ENCODE measurements at places on chromosomes 11 and 22.

DNA sequence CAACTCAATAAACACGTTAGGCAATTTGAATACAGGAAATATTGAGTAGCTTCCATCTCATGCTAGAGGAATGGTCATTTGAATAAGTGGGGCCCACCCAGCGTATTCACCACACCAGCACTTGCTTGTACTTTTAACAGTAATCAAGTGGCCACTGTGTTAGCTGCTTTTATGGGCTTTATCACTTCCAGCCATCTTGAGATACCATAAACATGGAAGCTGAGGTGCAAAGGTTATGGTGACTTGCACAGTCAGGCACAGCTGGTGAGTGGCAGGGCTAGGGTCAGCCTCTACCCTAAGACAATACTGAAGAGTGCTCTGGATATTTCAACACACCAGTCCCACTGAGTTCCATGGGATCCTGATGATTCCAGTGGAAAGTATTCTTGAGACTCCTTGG, 6.7 kb downstream of the JOSD1 start:
- no peak for DNase-seq

DNA sequence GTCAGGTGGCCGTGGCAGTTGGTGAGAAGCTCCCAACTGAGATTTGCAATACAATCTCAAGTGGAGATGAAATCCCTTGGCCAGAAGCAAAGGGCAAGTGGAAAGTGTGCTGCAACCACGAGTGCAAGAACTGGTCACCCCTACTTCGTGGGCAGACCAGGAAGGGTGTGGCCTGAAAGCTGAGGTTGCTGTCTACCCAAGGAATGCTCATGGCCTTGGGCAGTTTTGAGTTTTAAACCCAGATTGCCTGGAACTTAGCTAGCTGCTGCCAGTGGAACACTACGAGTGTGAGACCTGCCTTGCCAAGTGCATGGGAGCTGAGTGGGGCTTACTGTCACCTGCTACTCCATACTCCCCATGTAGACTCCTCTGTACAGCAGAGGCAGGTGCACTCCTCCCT, 113.3 kb upstream of the FAT3 start:
- DNase-seq, result no peak

DNA sequence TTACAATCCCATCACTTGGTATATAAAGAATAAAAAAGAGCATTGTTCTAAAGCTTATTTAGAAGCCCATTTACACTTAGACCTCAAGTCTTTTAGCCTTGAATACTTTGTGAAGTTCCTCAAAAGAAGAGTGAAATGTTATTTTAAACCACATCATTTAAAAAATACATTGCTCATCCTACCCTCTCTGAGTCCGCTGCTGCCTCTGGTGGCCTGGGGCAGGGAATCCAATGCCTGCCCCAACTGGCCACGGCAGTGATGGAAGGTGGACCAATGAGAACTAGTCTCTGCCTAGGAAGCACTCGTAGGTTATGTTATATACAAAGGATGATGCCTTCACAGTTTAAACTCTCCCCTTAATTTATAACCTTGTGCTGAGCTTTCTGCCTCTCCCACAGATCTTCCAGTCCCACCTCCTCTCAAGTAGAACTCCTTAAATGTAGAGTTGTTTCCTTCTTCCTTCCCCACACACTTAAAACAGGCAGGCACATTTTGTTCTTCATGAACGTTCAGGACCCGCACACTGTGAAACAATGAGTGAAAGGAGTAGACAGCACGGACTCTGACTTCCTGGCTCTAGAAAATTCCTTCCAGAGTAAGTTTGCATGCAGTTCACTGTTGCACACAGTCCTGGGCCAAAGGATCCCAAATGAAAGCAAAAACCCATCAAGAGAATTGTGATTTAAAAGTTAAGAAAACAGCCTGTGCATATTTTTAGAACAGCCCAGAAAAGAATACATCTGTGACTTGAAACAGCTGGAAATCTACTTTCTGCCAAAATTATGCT, 167.8 kb downstream of the RRAS2 start:
- no peak for DNase-seq

DNA sequence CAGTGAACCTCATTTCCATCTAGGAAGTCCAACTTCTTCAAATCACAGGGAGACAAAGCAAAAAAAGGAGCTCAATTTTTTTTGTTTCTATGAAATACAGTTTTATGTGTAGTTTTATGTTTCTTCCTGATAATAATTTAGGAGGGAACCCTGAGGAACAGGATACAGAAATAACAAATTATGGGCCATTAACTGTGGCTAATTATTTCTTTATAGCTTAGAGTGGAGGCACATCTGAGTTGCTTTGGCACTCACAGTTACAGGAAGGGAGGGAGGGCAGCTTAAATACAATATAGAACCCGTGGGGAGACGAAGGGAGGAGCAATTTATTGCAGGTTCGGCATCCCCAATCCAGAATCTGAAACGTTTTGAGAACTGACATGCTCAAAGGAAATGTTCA, 37.1 kb upstream of the HORMAD2 start:
- DNase-seq, result no peak

- DNase-seq, result no peak
These were observed 6.7 kb upstream of the SF1 start for GRCh38 chr11:64784813-64785581.

- no peak for DNase-seq
These were observed 122.2 kb downstream of the C11orf58 start for GRCh38 chr11:16860617-16861016.

GRCh38 chr11:112300094-112300786, 39.6 kb upstream of the PLET1 start:
- DNase-seq, result no peak

DNA sequence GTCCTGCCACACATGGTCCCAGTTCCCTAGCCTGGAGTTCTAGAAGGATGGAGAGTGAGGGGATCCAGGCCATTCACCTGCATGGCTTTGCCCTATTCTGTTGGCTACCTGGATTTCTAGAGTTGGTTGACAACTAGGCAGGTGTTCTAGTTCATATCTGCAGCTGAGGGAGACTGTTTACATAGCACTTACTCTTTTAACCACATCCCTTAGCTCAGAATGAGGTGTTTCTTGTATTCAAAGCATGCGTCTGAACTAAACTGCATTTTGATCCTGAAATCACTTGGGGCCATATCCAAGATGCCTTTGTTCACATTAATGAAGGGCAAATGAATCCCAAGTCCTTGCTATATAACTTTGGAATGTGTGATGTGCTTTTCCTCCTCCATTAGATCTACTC, 60.9 kb downstream of the SYT13 start:
- no peak for DNase-seq

DNA sequence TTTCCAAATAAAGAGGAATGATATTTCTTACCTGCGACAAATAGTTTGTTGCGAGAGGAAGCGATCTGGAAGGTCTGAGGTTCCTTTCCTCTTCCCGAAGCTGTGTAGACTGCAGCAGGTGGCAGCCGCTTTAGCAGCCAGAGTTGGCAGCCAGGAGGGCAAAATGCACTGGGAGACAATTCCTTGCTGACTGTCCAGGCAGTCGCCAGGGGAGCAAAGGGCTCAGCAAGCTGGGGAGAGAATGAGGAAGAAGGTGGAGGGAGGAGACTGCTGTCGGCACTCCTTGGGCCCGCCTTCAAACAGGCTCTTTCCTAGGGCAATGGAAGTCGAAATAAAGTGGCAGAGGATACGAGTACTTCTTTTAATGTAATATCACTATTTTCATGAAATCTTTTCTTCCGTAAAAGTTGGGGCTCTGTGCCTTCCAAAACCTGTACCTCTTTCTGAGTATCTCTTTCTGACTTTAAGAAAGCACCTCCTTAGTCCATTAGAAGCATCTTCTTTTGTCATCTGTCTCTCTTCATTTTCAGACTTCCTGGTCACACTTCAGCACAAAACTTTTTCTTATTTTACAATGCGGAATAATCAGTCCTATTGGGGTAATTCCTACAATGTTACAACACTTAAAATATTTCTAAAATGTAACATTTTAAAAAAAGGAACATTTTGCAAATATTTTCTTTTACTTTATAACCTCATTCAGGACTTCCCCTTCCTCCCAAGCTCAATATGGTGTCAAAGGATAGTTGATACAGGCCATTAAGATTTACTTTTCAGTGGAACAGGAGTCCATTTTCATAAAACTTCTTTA, at the start of gene IL18:
IL18 (minus strand) TSS at position 220 of the 811 bp plus-strand sequence. CDS start 9,041 bp downstream, outside the sequence.
- no peak for DNase-seq

- no peak for DNase-seq
These were observed 96.1 kb downstream of the MAML2 start for GRCh38 chr11:96246718-96247552.

DNA sequence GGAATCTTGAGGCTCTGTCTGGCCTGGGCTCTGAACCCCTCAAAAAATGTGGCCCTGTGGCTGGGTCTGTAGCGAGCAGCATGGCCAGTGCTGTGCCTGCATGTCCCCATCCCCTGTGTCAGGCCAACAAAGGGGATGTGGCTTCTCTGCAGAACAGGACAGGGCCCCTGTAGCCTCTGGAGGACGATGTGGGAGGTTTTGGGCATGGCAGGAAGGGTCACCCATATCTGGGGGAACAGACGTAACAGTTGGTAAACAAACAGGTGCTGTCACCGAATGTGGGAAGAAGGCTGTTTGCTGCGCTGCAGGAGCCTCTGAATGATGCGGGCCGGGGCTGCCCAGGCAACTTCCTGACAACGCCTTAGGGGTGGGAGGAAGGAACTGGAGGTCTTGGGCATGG, 35.0 kb downstream of the LRP5 start:
- DNase-seq, result no peak

DNA sequence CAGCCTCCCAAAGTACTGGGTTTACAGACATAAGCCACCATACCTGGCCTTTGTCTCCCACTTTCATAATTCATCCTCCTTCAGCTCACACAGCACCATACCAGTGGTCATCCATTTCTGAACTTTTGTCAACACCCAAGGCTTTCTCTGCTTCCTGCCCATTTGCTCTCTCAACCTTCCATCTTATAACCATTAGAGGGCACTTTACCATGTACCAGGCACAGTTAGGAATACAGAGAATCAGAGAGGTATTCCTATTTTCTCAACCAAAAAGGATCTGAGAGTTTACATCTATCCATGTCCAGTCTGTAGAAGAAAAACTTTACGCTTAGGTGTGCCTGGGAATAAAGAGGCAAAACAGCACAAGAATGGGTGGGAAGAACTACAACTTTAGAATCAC, 397.6 kb downstream of the BUD13 start:
- no peak for DNase-seq

DNA sequence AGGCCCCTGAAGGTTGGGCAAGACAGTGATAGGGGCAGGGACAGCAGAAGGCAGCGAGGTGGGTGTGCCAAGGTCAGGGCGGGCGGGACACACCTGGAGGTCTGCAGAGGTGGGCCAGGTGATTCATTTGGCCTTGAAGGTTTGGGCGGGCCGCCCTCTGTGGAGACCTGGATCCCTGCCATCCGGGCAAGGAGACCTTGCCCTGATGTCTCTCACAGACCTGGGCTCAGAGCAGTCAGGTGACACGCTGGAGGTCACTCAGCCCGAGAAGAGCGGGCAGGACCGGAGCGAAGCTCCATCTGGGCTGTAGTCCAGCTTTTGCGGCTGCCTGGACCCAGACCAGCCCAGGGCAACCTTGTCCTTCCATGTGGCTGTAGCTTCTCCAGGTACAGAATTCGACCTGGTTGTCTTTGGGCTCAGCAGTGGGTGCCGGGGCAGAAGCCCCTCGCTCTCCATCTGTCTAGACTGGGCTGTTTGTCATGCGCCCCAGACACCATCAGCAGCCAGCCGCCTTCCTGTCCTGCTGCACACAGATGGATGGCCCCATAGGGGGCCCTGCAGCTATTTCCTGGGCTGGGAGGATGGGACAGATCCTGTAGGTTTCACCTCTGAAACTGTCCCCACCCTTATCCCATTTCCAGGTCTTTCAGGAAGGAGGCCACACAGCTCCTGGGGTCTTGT, 3.1 kb downstream of the MRGPRG start:
- DNase-seq, result no peak

DNA sequence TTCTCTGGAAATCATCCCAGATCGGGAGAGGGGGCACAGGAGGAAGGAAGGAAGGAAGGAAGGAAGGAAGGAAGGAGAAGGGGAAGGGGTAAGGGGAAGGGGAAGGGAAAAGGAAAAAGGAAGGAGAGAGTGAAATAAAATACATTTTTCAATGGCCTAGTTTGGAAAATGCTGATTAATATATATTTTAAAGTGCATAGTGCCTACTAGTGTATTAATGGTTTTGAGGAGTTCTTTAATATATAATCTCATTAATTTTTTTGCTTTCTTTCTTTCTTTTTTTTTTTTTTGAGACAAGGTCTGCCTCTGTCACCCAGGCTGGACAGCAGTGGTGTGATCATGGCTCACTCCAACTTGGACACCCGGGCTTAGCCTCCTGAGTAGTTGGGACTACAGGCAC, 107.8 kb upstream of the FOLH1 start:
- DNase-seq, result no peak

DNA sequence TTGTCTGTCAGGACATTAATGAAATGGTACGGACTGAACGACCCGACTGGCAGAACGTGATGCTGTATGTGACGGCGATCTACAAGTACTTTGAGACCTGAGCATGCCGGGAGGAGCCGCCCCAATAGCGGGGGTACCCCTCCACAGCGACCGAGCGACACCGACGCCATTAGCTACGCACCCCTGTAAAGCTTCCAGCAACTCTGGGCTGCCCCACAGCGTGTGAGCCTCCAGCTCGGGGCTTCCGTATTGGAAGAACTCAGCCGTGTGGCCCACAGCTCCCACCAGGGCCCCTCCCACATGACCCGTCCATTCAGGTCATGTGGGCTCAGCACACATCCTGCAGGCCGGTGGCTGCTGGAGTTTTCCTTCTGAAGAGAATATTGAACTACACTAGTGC, 12.9 kb upstream of the ADORA2A start:
- no peak for DNase-seq

GRCh38 chr11:12526789-12527188, 147.4 kb upstream of the TEAD1 start:
- DNase-seq, result no peak

GRCh38 chr11:7582338-7582985, 68.7 kb downstream of the PPFIBP2 start:
- no peak for DNase-seq

GRCh38 chr22:42819412-42820044, 37.5 kb downstream of the ARFGAP3 start:
- no peak for DNase-seq

- DNase-seq, result no peak
These were observed 238.2 kb upstream of the ZBED5 start for GRCh38 chr11:11095831-11096723.

DNA sequence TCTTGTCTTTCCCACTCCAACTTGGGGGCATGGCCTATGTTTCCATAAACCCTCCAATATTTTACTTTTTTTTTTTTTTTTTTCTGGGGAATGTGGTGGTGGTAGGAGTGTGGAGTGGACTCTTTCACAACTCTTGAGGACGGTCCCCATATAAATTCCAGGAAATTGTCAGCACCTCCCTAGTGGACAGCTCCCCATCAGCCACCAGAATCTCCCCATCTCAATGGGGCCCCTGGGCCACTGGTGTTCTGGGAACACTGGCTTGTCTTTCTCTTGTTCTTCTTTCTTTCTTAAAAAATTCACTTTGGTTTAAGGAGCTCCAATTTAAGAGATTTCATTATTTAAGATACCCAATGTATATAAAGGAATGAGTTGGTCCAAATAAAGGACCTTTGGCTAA, 74.1 kb downstream of the ADM start:
- DNase-seq, result no peak

- no peak for DNase-seq
These were observed 1.5 kb downstream of the SLC35F2 start for GRCh38 chr11:107856981-107857517.

GRCh38 chr22:40258501-40258915, 80.8 kb downstream of the TNRC6B start:
- no peak for DNase-seq

Data from stimulated activated CD4-positive, alpha-beta T cell treated with anti-CD3 and anti-CD28 coated beads, Interleukin-4, amount 100 ng/mL, for 4 hours (primary cell).